Fibroblast of the aortic adventitia (primary cell): ENCODE measurements at places on chromosomes 2 and 18. TPM values are rescaled to one million over a fixed set of nuclear protein-coding genes. Genes with fewer than 3 reads are reported as not detected.

DNA sequence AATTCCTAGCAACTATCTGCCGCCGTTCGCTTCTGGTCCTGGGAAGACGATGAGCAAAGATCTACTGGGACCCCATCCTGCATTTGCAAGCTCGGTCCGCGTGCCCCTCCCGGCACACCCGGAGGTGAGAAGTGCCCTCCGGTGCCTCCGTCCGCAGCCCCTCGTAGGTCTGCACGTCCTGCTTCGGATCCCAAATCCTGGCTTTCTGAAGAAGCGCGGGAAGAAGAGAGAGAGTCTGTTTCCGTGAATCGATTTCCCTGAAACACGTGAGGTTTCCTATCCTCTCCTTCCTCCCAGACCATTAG is 5.0 kb upstream of the OSR1 start:
- DNase-seq, result peak; percentile 14

- DNase-seq, result no peak
Observed at GRCh38 chr18:46237891-46238290, 133.7 kb downstream of the HAUS1 start.

GRCh38 chr2:7014174-7014640 is 97.0 kb downstream of the RNF144A start:
- DNase-seq, result peak; percentile 32

DNA sequence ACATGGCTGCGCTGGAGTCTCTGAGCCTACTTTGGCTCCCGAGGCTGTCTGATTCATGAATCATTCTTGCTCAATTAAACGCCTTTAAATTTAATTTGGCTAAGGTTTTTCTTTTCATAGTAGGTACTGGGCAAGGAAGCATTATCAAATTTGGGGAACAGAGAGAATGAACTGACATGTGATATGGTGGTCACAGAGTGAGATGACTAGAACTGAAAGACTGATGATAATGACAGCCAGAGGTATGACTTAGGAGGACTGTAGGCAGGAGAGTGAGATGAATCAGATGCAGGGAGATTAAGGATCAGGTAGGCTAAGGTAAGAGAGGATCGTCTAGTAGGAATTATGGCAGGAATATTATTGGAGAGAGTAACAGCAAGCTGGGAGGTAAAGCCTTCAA is 40.9 kb upstream of the ST8SIA3 start:
- DNase-seq, result no peak

- peak; percentile 81 for DNase-seq
Observed at GRCh38 chr18:434410-434809, 66.1 kb downstream of the COLEC12 start.

- peak; percentile 65 for DNase-seq
Observed at GRCh38 chr2:101119431-101119830, 31.8 kb downstream of the TBC1D8 start.

DNA sequence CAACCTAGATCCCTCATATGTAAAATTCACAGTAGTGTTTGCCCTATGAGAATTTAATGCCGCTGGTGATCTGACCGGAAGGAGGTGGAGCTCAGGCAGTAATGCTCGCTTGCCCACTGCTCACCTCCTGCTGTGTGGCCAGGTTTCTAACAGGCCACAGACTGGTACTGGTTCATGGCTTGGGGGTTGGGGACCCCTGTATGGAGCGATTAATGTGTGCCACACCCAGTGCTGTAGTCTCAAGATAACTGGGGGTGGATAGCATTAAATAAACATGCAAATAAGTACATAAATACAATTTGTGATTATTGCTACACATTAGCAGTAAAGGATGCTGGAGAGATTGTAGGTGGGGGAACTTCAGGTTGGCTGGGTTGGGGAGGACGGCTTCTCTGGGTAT is 3.2 kb downstream of the GALNT1 start:
- no peak for DNase-seq

- DNase-seq, result no peak
Observed at GRCh38 chr2:60337142-60337497, 216.3 kb downstream of the BCL11A start.

DNA sequence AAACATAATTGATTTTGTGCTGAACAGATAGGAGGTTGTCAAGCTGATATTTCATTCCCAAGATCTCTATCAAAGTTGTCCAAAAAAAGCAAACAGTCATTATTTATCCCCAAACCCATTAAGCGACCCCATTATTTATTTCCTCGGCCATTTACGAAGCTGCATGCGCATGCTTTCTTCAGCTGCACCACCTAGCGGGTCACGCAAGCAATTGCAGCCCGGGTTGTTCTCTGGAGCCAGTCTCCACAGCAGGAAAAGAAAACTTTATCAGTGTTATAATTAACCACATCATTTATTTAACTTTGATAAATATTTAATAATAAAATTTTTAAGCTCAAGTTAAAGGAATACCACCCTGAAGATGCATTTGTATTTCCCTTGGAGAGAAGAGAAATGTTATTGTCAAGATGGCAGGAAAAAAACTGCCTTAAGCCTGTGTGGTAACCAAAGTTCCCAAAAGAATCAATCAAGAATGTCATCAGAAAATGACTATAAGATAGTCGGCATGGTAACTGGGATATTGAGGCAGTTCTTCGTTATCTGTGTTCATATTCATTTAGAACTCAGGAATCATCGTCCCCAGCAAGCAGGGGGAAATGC is 304.7 kb downstream of the FBXO15 start:
- peak; percentile 65 for DNase-seq

DNA sequence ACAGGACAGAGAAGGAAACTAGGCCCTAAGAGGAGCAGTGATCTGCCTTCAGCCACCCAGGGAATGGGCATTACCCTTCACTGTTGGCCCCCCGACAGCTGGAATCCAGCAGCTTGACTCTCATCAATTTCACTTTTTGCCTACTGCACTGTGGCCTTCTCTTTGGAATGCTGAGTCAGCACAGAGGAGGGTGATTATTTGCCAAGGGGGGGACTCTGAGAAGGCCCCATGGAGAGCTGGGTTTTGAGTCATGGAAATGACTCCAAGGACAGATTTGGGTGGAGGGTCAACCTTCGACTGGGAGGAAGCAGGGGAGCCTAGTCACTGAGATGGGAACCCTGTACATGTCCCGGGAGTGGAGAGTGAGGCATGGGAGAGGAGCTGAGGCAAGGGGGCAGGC is 38.1 kb upstream of the NTSR2 start:
- DNase-seq, result peak; percentile 37

Gene DNMT3A
- 10.8 and 11.9 TPM in 2 replicates for total RNA-seq

Gene MBOAT2
- 18.1 and 37.1 TPM in 2 replicates for total RNA-seq
